ENCODE measurements at places on chromosomes 3 and 15.
A peak's percentile ranks its signal among the peaks of the same experiment; 100 is the strongest.

GRCh38 chr3:127959873-127960272 lies 44.8 kb downstream of the KBTBD12 start:
- DNase-seq, result peak; percentile 16

DNA sequence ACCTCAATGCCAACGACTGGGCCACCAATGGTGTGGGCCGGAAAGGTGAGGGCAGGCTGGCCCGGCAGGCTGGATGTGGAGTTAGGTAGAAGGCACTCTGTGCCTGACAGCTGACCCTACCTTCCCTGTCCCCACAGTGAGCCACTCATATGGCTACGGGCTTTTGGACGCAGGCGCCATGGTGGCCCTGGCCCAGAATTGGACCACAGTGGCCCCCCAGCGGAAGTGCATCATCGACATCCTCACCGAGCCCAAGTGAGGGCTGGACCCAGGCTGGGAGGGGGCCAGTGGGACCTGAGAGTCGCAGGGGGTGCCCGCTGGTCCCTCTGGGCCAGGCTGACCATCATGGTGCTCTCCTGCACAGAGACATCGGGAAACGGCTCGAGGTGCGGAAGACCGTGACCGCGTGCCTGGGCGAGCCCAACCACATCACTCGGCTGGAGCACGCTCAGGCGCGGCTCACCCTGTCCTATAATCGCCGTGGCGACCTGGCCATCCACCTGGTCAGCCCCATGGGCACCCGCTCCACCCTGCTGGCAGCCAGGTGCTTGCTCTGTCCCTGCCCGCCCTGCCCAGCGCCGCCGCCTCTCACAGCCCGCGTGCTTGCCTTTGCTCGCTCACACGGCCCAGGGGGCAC lies 4.5 kb upstream of the FES start:
- DNase-seq, result no peak

- DNase-seq, result no peak
These were observed 527.4 kb upstream of the PROK2 start for GRCh38 chr3:72312339-72312738.

GRCh38 chr3:106810300-106810875 lies 566.9 kb upstream of the CCDC54 start:
- DNase-seq, result no peak

DNA sequence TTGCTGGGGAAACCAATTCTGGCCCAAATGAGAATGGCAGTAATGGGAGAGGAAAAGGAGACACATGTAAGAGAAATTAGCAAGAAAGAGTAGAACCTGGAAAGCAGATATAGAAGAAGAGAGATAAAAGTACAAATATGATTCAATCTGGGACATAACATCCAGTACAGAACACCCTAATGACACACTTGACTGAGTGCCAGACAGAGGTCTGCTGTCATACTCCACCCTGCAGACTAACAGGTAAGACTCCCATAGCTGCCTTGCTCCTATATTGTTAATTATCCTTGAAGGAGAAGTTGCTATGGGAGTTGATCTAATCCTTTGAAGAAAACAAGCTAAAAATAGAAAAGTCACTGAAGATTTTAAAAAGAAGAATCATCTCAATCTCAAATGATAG lies 21.1 kb downstream of the CCPG1 start:
- no peak for DNase-seq

Data from RCC 7860 (cell line).